SK-N-MC (cell line): ENCODE measurements at places on chromosomes 5 and 9.

DNA sequence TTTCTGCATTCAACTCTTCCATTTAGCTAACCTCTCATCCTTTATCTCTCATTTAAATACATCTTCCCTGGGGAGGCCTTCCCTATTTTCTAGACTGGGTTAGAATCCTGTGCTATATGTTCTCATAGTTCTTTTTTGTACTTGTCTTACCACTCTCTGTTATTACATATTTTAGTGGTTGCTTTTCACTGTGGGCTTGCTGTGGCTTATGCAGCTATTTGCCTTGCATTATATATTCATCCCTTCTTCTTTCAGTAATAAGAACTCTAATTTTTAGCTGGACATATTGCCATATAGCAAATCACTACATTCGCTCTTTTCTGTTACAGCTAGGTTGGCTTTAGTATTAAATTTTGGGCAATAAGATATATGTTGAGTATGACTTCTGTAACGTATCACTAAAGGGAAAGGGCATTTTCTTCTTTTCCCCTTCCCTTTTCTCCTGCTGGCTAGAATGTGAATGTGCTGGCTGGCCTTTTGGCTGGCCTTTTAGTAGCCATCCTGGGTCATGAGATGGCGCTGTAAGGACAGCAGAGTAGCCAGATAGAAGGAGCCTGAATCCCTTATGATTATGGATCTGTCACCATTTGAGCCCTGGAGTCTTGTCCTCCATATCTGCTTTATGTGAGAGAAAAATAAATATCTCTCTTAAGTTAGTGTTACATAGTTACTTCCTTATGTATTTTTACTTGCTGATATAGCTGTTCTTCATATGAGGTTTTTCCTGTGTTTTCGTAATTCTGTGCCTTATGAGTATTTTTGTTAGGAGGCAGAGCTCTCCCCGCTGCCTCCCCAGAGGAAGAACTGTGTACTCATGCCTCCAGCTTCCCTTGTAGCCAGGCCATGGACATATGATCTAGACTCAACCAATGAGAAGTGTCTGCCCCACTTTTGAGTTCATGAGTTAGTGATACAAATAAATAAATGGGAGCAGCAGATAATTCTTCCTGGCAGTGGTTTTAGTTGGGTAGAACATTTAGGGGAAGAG, 65.8 kb downstream of the NDUFAF2 start:
- DNase-seq, result no peak

GRCh38 chr5:52007230-52007858, 624.1 kb downstream of the ISL1 start:
- peak; percentile 58 for DNase-seq

- no peak for DNase-seq
These were observed 48.4 kb upstream of the EPB41L4A start for GRCh38 chr5:112467485-112467884.

DNA sequence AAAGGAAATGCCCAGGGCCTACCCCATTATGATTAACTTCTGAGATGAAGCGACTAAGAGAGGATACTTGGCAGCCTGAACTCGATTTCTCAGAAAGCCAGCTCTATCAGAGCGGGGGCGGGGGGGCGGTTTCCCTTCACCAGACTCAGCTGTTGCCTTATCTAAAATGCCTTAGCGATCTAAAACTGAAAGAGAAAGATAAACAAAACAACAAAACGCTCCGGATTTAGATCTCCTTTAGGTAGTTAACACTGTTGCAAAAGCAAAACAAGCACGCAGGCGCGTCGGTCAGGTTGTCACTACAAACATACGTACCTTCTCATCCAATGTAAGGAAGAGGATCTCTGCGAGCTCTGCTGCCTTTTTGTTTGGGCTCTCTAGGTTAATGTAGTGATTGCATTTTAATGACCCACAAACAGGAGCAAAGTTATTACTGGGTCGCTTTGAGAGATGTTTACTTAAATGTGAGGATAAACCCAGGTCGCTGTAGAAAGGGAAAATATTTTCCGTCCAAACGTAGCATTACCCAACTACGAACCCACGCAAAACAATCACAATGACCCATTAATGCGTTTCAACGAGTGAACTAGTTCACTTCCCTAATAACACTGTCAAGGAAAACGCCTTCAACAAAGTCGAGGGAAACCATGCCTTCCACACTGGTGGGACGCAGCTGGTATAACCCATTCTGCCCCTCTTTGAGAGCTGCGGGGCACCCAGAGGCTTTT, 982 bp downstream of the EPB41L4A start:
- DNase-seq, result no peak

GRCh38 chr9:77291714-77292113, 114.4 kb downstream of the VPS13A start:
- DNase-seq, result no peak

- no peak for DNase-seq
These were observed 73.9 kb downstream of the ALDH7A1 start for GRCh38 chr5:126521130-126521529.

GRCh38 chr5:164650427-164650826, 1145.0 kb downstream of the MAT2B start:
- no peak for DNase-seq

DNA sequence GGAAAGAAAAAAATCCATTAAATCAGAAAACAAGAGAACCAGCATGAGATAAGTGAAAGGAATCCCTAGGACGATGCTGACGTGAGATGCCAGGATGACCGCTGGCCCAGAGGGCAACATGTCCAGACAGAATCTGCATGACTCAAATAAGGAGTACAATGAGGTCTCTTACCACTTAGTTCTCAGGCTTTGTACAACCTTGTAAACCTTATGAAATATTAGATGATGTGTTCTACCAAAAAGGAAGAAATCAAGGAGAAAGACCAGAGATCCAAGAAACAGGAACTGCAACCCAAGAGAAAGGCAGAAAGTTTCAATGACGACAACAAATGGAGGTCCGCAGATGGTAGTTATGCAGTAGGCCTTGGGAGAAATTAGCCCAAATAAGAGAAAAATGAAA, 2.8 kb upstream of the GPR150 start:
- DNase-seq, result no peak

DNA sequence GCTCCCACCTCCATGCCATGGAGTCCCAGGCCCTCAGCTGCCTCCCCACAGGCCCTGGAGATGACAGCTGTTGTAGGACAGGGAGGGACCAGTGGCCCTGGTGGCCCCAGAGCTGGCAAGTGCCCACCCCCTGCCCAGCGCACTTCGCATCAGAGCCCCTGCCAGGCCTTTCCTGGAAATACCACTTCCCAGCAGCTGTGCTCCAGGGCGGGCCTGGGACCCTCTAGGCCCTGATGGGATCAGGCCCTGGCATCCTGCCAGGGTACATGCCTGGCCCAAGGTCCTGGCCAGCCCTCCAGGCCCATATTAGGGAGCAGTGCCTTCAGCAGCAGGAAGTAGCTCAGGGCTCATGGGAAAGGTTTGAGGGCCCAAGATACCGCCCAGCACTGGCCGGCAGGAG, 2.5 kb downstream of the KCNT1 start:
- DNase-seq, result no peak

- no peak for DNase-seq
These were observed 145.6 kb downstream of the FBXL7 start for GRCh38 chr5:15645381-15646160.

GRCh38 chr5:122845229-122846050, at the start of gene SNX24:
SNX24 (plus strand) TSS chr5:122845613; CDS start chr5:122845634, 21 bp downstream.
- DNase-seq, result no peak

DNA sequence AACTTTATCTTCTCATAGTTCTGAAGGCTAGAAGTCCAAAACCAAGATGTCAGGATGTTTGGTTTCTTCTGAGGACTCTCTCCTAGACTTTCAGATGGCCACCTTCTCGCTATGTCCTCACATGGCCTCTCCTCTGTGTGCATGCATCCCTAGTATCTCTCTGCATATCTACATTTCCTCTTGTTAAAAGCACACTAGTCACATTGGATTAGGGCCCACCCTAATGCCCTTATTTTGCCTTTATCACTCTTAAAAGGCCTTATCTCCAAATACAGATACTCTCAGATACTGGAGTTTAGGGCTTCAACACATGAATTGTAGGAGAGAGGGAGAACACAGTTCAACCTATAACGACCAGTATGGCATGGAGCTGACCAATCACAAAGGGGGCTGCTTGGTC, 151.7 kb downstream of the PRELID2 start:
- DNase-seq, result no peak

DNA sequence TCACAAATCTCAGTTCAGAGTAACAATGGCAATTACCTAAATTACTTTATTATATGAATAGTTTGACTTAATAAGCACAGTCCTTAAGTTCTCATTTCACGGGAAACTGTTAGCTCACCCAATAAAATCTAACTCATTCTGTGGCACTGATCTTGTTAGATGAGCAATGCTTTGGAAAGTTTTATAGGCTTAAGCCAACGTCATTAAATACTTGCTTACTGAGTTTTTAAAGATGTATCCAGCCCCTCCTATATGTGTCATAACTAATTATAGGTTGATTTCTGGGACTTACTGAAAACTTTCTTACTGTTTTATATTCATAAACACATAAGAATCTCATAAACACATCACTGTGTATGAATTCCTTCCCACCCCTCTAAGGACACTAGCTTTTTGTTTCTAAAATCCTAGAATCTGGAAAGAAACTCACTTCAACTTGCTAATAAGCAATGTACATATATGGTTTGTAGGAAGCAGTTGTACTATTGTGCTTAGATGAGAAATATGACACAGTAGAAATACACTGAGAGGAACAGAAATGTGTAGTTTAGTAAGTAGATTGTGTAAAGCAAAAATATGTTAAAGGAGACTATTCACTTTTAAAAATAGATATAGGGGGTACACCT, 14.1 kb upstream of the MARCOL start:
- no peak for DNase-seq

GRCh38 chr9:88605512-88606362, 70.8 kb downstream of the NXNL2 start:
- DNase-seq, result no peak

GRCh38 chr9:76379494-76379893, 14.7 kb downstream of the RFK start:
- DNase-seq, result no peak

DNA sequence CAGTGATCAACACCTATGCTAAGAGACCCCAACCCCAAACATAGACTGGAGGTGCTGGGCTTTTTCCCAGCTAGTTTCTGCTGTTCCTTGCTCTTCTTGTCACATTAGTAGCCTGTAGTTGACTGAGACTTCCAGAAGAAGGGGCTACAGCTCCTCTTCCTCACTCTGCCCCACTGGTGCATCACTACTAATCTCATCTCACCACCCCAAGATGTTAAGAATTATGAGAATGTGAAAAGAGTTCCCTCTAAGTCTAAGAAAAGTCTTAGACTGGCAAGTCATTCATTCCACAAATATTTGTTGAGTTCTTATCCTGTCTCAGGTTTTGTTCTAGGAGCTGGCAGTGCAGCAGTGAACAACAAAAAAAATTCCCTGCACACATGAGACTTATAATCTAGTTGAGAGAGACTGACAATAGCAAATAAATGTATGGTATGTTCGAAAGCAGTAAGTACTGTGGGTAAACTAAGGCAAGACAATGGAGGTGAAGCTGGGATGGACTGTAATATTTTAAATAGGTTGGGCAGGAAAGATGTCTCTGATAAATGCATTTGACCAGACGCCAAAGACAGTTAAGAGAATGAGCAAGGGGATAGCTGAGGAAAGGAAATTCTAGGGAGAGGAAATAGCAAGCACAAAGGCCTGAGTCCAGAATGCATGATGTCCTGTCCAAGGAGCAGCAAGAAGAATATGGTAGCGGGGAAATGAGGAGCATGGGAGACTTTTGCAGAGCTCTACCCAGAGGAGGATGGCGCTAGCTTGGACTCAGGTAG, 92.3 kb downstream of the PTCD2 start:
- DNase-seq, result no peak
